ENCODE measurements at places on chromosomes 16 and 17.

- no peak for DNase-seq
Observed at GRCh38 chr16:87551487-87551886, 50.8 kb upstream of the JPH3 start.

DNA sequence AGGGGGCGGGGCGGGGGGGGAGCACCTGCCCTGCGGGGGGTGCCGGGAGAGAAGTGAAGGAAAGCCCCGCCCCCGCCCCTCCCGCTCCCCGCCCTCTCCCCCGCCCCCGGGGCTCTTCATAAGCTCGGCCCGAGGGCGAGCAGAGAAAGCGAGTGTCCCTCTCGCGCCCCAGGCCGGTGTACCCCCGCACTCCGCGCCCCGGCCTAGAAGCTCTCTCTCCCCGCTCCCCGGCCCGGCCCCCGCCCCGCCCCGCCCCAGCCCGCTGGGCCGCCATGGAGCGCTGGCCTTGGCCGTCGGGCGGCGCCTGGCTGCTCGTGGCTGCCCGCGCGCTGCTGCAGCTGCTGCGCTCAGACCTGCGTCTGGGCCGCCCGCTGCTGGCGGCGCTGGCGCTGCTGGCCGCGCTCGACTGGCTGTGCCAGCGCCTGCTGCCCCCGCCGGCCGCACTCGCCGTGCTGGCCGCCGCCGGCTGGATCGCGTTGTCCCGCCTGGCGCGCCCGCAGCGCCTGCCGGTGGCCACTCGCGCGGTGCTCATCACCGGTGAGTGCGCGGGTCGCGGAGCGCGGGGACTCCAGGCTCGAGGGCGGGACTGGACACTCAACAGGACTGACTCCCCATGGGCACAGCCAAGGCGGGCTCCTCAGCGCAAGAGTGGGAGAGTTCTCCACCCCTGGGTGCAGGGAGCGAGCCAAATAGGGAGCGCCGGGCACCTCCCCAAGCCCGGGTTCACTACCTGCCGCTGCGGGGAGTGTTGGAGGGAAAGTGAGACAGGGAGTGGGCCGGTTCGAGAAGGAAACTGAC, at the start of gene HSD11B2:
Gene HSD11B2, plus strand, starts transcription at position 145 of the 798 bp plus-strand sequence. Its CDS starts 128 bp downstream, at position 273.
- DNase-seq = no peak

DNA sequence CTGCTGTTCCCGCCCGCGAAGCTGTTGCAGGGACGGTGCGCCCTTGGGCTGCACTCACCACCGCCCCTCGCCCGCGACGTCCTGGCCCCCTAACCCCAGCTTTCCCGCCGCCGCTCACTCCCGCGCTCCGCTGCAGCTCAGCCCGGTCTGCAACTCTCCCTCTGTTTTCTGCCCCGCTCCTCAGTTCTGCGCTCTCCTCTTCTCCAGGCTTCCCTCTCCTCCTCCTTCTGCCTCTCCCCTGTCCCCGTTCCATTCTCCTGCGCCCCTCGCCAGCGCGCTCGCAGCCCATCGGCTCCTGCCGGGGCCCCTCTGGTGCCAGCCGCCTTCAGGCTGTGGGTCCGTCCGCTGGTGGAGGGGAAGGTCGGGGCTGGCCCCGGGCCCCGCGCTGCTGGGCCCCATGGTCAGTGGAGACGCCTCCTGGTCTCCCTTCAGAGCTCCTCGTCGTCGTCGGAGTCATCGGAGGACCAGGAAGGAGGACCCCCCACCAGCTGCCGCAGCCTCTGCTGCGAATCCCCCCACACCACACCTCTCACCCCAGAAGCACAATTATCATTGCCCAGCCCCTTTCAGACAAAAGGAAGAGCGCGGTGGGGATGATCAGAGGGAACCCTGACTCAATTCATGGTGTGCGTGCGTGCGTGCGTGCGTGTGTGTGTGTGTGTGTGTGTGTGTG, 223.2 kb upstream of the FOXF1 start:
- DNase-seq = no peak

DNA sequence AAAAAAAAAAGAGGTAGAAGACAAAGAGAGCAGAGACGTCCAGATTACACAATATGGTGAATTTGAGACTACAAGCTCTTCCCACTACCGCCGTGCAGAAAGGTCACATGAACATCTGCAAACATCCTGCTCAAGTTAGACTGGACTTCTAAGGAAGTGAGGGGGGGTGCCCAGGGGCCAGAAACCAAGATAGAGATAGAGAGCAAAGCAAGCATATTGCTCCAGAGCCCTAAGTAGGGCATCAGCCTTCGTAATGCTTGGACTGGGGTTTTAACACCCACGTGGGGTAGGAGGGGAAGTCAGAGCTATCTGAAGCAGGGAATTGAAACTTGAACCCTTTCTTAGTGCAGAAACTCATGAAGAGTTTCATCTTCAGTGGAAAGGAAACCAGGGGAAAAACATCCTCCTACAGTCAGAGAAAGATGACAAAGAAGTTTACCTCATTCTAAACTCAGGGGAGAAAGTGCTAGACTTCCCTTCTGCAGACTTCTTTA, 8.7 kb downstream of the CLEC19A start:
- peak; percentile 46 for DNase-seq

DNA sequence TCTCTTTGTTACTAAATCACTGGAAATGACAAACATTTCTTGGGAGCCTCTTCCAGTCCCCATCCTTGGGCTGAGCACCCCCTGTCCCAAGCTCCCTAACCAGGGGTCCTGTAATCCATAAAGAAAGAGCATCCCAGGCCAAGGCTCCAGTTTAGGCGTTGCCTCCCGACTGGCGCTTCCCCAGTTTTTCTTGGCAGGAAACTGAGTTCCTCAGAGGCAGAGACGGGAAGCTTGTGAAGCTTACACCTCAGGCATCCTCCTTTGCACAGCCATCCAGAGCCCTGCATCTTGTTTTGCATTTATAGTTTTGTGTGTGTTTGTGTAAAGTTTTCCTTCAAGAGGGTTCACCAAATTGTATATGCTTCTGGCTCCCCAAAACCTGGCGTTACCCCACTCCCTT, 7.1 kb downstream of the COPZ2 start:
- no peak for DNase-seq

DNA sequence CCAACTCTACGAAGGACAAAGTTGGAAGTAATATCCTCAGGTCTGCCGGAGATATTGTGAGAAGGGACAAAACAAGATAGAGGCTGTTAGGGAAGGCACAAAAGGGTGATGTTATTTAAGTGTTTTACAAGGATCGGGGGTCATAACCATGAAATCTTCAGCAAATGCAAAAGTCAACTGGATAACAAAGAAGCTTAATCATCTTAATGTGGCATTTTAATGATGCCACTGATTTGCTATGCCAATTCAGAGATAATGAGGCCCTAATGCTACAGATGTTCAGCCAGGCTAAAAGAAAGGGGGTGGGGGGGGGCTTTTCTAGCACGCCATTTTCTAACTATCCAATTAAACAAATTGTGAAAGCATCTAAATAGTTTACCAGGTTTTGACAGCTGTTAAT, 63.1 kb downstream of the IKZF3 start:
- DNase-seq = no peak

DNA sequence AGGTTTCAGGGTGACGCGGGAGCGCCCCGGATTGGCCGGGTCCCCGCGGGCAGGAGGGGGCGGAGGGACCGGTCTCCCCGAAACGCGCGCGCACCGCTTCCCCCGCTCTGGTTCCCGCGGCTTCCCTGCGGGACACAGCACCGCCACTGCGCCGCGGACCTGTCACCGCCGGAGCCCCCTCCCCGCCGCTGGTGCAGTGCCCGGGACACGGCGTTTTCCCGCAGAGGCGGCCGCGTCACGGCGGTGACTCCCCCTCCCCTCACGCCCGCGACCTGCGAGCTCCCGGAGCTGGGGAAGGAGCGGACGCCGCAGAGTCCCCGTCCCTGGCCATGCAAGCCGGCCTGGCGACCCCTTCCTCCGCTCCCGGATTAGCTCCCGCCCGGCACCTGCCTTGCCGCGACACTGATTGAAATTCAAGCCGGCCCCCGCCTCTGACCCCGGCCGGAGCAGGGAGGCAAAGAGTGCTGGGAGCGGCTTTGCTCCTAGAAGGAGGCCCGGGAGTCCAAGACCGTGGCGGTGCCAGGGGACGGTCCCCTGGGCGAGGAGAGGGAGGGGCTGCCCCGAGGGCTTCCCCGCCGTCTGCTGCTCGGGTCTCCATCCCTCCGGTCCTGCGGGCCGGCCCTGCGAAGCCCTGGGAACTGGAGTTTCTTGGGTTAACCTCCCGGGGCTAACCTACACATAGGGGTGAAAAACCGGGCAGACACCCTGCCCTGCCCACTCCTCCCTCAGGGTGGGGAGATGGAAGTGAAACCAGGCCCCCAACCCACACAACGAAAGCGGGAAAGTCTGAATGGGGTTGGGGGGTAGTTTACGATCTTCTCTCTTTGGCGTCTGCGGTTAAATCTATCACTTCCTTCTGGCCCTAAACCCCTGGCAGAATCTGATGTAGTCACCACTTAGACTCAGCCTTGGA, 1.0 kb downstream of the RHBDL3 start:
- DNase-seq = no peak

DNA sequence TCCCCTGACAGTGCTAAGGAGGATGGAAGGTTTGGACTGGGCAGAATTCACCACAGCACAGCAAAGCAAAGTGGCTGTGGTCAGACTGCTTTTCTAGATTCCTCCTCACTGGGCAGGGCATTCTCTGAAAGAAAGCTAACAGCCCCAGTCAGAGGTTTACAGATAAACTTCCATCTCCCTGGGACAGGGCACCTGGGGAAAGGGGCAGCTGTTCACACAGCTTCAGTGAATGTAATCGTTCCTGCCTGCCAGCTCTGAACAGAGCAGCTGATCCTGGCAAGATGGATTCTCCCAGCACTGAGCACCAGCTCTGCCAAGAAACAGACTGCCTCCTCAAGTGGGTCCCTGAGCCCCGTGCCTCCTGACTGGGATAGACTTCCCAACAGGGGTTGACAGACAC, 42.4 kb upstream of the KIF2B start:
- no peak for DNase-seq

DNA sequence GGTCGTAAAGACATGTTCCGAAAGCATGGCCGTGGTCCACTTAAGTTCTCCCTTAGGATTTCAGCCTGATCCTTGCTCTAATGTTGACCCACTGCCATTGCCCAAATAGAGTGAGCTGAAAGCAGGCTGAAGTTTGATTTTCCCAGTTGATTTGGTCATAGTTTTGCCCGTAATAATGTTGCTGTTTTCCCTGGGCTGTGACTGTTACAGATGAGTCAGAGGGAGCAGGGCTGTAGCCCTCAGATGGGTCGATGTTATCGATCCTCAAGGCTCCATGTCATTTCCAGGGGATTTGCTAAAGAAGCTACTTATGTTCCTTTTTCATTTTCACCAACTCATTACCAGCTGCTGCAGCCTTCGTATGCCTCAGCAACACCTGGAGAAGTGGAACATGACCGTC, 169.0 kb upstream of the ZFHX3 start:
- no peak for DNase-seq

- DNase-seq = no peak
Observed at GRCh38 chr16:1082266-1082951, 9.9 kb downstream of the SSTR5 start.

DNA sequence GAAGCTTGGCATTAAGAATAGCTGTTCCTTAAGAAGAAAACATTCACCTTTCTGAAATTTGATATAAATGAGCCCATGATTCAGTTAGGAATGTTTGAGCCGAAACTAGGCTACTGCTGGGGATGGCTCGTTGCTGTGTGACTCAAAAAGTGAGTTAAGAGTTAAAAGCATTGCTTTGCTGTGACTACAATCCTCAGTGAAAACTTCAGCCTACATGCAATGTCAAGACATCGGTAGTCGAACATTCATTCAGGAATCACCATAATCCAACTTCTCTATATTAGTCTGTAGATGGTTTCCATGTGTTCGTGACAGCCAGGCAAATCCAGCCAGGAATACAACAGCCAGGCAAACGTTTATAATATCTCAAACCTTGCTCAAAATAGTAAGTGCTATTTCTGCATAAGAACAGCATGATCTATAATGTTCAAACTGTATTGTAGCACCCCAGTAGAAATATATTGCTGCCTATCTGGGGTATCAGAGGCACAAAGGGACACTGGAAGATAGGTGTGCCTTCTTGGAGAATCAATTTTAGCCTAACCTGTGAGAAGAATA, 1225.1 kb downstream of the CDH8 start:
- DNase-seq = no peak

- DNase-seq = no peak
Observed at GRCh38 chr17:79105937-79106336, 31.3 kb downstream of the ENGASE start.

DNA sequence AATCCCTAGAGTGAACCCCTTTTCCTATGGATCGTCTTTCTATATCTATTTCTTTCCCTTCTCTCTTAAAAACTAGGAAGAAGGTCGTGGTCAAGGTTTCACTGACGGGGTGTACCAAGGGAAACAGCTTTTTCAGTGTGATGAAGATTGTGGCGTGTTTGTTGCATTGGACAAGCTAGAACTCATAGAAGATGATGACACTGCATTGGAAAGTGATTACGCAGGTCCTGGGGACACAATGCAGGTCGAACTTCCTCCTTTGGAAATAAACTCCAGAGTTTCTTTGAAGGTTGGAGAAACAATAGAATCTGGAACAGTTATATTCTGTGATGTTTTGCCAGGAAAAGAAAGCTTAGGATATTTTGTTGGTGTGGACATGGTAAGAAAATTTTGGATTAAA, 9.6 kb downstream of the CYLD start:
- DNase-seq = no peak

GRCh38 chr17:72376526-72377345, 255.9 kb downstream of the SOX9 start:
- no peak for DNase-seq

DNA sequence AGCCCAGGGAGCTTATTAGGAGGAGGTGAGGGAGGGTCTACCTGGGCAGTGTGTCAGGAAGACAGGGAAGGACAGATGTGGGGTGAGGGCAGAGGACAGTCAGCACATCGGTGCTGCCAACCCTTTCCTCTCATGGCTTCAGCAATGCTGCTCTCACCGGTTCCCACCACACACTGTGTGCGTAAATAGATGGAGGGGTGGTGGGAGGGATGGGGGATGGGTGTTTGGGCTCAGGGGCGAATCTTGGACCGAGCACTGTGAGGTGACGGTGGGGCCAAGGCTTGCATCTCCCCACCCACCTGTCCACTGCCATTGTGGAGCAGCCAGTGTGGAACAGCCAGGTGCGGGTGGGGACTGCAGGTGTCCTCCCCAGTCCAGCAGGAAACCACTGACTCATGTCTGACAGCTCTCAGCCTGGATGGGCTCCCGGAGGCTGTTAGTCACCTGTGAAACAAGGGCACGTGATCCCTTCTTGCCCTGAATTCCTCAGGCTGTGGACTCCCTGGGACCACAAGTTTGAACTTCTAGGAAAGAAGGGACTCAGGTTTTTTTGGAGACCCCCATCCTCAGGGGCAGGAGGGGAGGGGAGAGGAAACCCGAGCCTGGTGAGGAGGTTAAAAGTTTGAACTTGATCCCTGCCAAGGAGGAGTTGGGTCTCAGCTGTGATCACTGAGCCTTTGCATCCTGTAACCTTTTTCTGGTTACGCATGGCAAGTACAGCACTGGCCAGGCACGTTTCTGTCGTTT, 42.7 kb upstream of the SMPD3 start:
- peak; percentile 42 for DNase-seq

GRCh38 chr16:11215935-11216556, 40.0 kb downstream of the SOCS1 start:
- no peak for DNase-seq

DNA sequence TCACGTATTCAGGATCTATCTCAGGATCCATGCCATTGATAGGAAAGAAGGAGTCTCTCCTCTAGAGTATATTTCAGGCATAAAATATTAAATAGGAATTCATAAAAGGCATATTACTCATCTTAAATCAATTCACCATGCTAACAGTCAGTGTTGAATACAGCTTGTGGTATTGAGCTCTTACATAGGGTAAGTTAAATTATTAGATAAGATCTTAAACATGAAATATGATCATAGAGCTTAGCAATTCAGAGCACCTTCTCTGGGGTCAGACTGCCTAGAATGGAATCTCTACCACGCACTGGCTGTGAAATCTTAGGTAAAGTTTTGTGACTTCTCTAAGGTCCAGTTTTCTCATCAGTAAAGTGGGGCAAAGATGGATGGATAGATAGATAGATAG, 20.7 kb downstream of the MARCHF10 start:
- DNase-seq = no peak

All from GM12892 (cell line).